Aorta (tissue), 5 donors: ENCODE measurements at places on chromosomes 7 and 10. TPM values are rescaled to one million over a fixed set of nuclear protein-coding genes. Genes with fewer than 3 reads are reported as not detected.

DNA sequence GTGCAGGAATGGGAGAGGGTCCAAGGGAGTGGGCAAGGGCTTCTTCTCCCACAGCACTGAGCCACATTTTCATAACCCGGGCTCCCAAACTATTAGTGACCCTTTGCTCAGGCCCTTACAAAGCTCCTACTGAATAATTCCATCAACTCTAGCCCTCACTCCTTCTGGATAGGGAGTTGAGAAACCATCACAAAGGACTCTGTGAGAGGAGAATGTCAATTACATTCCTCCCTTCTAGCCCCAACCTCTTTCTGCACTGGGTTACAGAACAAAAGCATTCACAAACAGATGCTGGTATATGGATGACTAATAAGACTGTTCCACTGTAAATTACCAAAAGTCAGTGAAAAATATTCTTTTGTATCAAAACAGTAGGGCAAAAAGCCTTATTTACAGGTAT is 203.7 kb downstream of the SORCS1 start:
- DNase-seq = no peak

Gene PIP
- total RNA-seq = not detected

GRCh38 chr10:101041252-101041761 is 10.3 kb downstream of the SFXN3 start:
- DNase-seq = peak; percentile 85

DNA sequence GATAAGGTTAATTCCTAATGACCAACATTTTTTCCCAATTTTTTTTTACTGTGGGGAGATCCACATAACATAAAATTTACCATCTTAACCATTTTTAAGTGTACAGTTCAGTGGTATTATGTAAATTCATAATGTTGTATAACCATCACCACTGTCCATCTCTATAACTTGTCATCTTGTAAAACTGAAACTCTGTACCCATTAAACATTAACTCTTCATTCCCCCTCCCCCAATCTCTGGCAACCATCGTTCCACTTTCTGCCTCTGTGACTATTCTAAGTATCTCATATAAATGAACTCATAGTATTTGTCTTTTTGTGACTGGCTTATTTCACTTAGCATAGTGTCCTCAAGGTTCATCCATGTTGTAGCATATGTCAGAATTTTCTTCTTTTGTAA is 46.0 kb upstream of the HPS1 start:
- no peak for DNase-seq

Gene SFMBT2
- total RNA-seq = 20.3 TPM

Gene C10orf105
- total RNA-seq = 0.42 TPM
